Activated CD4-positive, alpha-beta T cell treated with anti-CD3 and anti-CD28 coated beads, Interleukin-2, amount 10 ng/mL, durations not matched to agents 7 days and 5 days (primary cell): ENCODE measurements at places on chromosomes 1 and 21. TPM values are rescaled to one million over a fixed set of nuclear protein-coding genes. Genes with fewer than 3 reads are reported as not detected.

S100A2 gene
- 0.50 TPM for total RNA-seq

SUMO3 gene
- 91.1 TPM for total RNA-seq

GRCh38 chr1:30194046-30194619 lies 529.3 kb downstream of the MATN1 start:
- no peaks in the 10 kb centered on the region for H3K36me3 ChIP-seq
- no peak for DNase-seq
- no peak overlapping the region for H3K4me3 ChIP-seq
- no peaks in the 10 kb centered on the region for H3K27me3 ChIP-seq
- H3K4me1 ChIP-seq, result peaks cover 24% of the 10 kb centered on the region

RHD gene
- total RNA-seq, result not detected
